DMS 273 treated with DMSO at 0.1 percent for 48 hours (cell line): ENCODE measurements at places on chromosomes 12 and 14.

- no peak for DNase-seq
These were observed 33.0 kb downstream of the BEGAIN start for GRCh38 chr14:100554082-100554677.

GRCh38 chr12:12563290-12563928, 746 bp upstream of the DUSP16 start:
- no peak for DNase-seq

GRCh38 chr14:105398726-105399465, 558 bp downstream of the TEX22 start:
- no peak for DNase-seq

DNA sequence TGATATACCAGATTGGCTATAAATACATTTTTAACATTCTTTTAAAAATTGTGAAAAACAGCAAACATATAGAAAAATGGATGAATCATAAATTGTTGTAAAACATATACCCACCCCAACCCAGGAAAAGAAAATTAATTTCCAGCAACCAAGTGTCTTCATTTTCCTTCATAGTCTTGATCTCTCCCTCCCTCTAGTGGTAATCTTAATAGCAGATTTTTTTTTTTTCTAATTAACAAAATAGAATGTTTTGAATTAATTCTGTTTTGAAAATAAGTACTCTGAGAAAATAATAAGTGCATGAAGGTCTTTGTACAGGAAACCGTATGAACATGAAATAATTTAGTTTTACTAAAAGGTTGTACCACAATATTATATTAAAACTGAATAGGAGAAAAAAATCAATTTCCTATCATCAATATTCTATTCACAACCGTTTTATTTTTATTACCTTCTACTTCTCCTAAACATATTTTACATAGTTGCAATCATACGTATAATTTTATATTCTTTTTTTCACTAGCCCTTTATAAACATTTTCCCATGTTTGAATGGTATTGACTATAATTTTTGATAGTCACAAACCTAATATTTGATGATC, 7.0 kb downstream of the ETNK1 start:
- DNase-seq, result no peak

GRCh38 chr14:101870273-101870939, 94.0 kb upstream of the DYNC1H1 start:
- no peak for DNase-seq

GRCh38 chr14:55899531-55899930, 218.7 kb upstream of the PELI2 start:
- DNase-seq, result no peak

DNA sequence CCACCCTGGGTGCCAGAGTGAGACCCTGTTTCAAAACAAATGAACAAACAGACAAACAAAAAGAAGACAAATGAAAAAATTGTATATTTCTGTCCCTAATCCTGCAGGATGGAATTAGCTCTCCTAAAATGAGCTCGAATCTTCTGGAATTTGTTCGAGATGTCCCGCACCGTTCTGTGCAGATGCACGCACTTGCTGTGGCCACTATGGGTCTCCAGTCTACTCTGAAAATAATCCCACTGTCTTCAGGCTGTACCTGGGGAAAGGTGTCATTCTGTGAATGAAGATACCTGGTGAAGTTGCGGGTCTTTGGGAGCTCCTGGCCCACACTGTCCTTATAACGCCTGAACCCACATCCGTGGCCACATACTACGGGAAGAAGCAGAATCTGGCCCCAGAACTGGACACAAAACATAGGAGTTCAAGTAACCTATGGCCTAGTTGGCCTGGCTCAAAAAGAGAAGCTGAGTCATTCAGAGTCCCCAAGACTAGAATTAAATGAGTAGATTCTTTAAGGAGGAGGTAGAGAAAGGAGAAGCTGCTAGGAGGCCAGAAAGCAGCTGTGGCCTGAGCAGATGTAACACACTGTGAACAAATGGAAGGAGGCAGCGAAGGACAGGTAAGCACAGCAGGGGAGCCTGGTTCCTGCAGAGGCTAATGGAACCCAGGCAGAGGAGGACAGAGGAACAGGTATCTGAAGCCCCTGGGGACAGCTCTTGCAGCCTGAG, 108.6 kb downstream of the FOXN3 start:
- DNase-seq, result no peak

DNA sequence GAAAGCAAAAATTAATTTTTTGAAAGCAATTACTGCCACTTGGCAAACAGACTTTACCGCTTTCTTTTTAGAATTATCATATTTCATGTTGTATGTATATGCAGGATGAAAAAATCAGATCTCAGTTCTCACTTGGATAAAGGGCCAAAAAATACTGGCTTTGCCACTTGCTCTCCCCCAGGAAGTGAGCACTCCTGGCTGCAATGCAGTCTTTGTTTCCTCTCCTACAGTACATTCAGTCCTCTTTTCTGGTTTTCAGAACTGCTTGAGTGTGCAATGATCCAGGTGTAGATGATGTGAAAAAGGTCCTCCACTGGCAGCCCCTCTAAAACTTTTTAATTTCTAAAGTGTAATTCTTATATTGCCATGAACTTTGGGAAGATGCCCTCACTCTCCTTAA, 183.4 kb downstream of the SLC25A21 start:
- DNase-seq, result no peak

DNA sequence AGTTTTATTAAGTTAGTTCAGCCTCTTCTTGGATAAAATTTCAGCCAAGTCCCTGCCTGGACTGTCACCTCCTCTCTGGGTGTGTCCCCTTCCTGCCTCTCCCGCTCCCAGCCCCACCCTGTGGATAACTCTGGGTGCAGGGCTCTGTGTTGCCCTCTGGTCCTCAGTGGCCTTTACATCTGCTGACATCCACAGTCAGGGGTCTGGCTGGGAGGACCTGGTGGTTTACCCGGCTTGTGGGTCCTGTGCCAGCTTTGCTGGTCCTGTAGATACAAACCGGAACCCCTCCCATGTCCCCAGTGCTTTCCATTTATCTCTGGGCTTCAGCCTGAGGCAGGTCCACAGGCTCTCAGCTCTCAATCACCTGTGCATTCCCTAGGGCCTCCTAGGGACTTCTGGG, 28.9 kb upstream of the PLEKHG3 start:
- no peak for DNase-seq

GRCh38 chr12:121285856-121286255, 10.7 kb downstream of the CAMKK2 start:
- DNase-seq, result no peak

GRCh38 chr14:49870908-49871307, 18.3 kb upstream of the NEMF start:
- DNase-seq, result no peak

- no peak for DNase-seq
These were observed 79.1 kb upstream of the EGLN3 start for GRCh38 chr14:34029921-34030334.

DNA sequence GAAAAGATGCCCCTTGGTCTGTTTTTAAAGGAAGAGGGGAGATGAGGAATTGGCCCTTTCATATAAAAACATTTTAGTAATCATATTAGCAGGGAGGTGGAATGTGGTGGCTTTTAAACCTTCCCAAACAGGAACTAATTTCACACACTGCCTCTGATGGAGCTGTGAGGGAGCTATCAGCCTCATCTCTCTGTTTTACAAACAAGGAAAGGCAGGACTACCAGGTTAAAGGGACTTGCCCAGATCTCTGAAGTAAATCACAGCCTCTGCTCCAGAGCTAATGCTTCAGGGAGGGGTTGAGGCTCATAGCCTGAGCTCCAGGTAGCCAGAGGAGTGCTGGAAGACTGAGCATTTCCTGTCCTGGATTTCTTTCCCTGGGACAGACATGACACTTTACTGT, 1.1 kb upstream of the BMP4 start:
- no peak for DNase-seq

- DNase-seq, result no peak
These were observed 455.5 kb downstream of the RGS6 start for GRCh38 chr14:72387726-72388125.

GRCh38 chr14:60647081-60647836, 2.0 kb downstream of the SIX1 start:
- DNase-seq, result no peak

- no peak for DNase-seq
These were observed 39.8 kb downstream of the RNF34 start for GRCh38 chr12:121439715-121440114.

GRCh38 chr14:92726135-92726932, 22.1 kb downstream of the LGMN start:
- DNase-seq, result no peak

GRCh38 chr14:74980731-74981461, 21.8 kb upstream of the EIF2B2 start:
- no peak for DNase-seq

DNA sequence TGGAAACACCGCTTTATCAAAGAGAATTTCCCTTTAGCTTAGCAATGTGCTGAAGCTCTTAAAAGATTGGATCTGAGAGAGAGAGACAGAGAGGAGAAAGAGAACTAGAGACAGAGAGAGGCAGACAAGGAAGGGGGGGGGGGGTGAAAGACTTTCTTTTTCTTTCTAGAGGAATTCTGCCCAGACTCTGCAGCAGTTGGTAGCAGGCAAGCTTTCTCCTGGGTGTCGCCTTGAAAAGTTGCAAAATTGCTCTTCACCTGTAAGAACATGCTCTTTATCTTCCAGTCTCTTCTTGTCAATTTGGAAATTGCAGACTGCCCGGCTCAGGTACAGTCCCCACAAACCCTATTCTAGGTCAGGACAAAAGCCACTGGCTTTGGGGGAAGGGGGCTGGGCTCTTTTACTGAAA, 2.9 kb upstream of the OTX2 start:
- DNase-seq, result no peak

- no peak for DNase-seq
These were observed 47.9 kb upstream of the PLEKHG7 start for GRCh38 chr12:92654929-92655328.

DNA sequence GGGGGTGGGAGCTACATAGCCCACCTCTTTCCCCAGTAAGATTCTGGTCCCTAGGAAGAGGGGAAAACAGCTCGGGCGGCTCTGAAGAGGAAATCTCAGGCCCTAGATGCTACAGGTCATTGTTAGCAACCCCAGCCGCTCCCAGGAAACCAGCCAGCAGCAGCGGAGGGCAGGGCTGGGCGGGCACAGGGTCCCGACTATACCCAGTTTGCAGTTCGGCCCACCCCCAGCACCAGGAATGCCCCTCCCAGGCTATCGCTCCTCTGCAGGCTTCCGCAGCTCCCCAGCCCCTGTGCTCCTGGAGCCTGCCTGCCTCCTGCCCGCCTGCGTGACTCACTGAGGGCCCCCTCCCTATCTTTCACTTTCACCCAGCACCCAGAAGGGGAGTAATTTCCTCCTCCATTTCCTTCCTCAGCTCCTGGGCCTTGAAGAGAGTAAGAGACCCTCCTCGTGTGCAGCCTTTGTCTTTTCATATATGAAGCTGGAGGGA, 27.2 kb upstream of the PNMA1 start:
- no peak for DNase-seq

DNA sequence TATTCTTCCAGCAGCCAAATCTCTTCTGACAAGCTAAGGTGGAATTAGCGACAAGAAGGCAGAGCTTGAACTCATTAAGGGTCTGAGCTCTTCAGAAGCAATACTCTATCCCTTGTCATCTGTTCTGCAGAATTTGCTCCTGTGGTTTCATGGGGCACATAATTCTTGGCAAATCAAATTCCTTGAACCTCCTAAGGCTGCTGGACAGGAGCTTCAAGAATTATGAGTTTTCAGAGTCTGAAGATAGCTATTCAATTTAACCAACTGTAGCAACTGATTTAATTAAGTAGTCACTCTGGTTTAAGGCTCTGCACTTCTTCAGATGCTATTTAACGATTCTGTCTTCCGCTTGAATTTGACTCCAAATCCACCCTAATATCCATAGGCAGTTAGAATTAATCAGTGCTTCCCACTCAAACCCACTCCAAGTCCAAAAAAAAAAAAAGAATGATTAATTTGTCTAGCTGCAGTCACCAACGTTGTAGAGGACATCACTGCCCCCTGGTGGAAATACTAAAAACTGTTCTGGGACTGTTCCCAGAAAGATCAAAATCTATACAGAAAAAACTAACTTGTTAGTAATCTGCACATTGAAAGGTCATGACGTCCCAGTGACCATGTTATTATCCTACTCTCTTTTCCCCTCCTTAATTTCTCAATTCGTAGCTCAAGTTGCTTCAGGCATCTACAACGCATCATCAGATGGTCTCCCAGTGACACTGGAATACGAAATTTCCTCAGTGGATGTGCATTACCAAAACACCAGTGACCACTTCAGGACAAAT, 169.9 kb downstream of the KIF21A start:
- no peak for DNase-seq

DNA sequence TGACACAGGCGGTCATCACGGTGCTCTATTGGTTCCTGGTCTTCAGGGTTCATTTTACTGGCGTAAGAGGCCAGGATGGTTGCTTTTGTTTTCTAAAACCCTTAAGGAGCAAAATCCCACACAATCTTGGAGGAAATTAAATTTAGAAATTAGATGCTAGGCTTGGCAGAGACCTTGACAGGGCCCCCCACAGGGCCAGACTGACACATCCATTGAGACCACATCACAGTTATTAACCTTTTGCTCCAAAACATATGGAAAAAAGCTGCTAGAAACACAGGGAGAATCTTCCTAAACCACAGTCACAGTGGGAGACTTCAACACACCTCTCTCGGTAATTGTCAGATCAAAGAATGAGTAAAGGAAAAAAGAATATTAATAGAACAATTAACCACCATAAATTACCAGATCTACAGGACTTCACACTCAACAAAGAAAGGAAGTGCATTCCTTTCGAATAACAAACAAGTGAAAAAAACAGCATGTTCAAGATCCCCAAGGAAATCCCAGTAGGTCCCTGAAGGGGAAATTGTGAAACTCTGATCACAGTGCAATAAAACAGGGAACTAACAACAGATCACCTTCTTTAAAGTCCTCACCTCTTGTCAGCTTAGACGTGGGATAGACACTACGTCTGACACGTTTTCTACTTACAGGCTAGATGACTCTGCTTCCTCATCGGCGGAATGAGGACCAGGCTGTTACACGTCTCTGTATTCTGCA, 40.2 kb upstream of the TMEM179 start:
- DNase-seq, result no peak

GRCh38 chr12:83388551-83388950, 701.8 kb downstream of the TMTC2 start:
- DNase-seq, result no peak

- no peak for DNase-seq
These were observed 40.8 kb downstream of the CCDC88C start for GRCh38 chr14:91376547-91377477.

DNA sequence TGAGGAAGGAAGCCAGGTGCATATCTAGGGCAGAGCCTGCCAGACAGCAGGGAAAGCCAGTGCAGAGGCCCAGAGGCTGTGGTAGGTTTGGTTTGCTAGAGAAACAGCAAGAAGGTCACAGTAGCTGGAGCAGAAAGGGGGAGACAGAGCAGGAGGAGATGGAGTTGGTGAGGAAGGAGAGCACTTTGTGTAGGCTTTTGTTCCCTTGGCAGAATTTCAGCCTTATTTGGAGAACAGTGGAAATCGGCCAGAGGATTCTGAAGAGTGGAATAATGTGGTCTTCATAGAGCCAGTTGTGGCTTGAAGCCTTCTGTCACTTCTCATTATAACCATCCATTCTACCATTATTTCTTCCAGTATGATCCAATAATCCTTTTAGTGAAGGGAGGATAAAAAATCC, 212.9 kb upstream of the FAR2 start:
- no peak for DNase-seq

- no peak for DNase-seq
These were observed 19.3 kb upstream of the LLPH start for GRCh38 chr12:66149702-66150398.

- DNase-seq, result no peak
These were observed 156.0 kb upstream of the DIO3 start for GRCh38 chr14:101405171-101405883.

- no peak for DNase-seq
These were observed 156.7 kb downstream of the NUAK1 start for GRCh38 chr12:105982022-105982421.
